BJ (cell line): ENCODE measurements at places on chromosomes 6 and 20.

DNA sequence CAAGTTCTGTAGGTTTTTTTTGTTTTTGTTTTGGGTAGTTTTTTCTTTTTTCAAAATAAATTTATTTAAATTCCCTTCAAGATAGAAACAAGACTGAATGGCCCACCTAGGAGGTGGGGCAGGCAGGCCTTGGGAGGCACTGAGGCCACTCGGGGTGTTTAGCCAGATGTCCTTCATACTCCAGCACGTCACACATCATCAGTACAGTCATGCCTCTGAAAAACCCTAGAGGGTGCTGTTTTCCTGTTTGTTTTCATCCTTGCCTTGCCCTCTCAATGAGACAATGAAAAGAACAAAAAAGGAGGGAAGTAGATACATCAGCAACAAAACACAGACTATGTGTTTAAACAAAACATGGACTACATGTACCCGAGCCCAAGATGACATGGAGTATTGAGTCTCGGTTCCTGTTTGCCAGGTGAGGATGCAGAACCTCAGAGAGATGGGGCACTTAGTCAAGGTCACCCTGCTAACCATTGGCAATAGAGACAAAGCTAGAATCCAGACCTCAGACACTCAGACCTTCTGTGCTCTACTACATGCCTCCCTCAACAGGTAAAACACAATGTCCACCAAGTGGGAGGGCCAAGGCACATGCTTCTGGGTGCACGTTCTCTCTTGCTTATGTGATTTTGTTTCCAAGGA, 26.8 kb upstream of the CLIC5 start:
- DNase-seq: no peak

GRCh38 chr6:31086788-31087440, 25.5 kb downstream of the C6orf15 start:
- no peak for DNase-seq

GRCh38 chr6:31489086-31489485, 8.9 kb upstream of the MICB start:
- DNase-seq: no peak

- no peak for DNase-seq
Observed at GRCh38 chr20:51800060-51800871, 2.1 kb downstream of the SALL4 start.

DNA sequence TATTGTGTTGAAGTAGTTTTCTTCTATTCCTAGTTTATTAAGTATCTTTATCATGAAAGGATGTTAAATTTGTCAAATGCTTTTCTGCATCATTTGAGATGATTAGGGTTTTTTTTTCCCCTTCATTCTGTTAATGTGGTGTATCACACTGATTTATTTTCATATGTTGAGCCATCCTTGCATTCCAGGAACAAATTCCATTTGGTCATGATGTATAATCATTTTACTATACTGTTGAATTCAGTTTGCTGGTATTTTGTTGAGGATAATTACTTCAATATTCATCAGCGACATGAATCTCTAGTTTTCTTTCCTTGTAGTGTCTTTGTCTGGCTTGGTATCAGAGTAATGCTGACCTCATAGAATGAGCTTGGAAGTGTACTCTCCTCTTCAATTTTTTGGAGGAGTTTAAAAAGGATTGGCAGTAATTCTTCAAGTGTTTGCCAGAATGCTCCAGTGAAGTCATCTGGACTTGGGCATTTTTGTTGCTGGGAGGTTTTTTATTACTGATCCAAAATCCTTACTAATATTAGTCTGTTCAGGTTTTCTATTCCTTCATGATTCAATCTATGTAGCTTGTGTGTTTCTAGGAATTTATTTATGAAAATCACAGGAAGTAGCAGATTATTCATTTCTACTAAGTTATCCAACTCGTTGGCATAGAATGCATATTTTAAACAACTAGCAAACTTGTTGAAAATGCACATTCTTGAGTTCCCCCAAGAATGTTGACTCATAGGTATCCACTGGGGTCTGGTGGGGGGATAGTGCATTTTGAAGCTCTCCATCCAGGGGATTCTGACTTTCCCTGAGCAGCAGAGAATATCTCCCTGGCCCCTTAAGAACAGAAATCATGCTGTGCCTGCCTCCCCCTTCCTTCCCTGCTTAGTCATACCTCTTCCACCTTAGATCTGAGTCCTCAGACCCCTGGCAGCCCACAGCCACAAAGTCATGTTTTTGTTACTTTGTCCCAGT, 187.1 kb downstream of the BMP7 start:
- no peak for DNase-seq

DNA sequence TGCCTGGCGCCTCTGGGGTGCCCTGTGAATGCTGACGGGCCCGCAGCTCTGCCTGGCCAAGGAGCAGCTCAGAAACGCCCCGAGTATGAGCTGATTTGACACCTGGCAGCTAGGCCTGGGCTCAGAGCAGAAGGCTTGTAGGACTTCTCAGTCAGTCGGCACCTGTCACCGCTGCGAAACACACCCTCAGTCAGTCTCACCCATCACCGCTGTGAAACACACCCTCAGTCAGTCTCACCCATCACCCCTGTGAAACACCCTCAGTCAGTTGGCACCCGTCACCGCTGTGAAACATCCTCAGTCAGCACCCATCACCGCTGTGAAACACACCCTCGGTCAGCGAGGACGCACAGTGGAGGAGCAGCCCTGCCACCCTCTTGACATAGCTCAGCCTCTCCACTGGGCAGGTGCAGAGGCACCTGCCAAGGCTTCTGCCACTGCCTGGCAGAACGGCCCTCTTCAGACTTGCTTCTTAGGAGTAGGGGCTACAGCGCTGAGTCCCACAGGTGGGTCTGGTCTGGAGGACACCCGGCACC, 109.0 kb downstream of the PSMB1 start:
- DNase-seq: no peak

DNA sequence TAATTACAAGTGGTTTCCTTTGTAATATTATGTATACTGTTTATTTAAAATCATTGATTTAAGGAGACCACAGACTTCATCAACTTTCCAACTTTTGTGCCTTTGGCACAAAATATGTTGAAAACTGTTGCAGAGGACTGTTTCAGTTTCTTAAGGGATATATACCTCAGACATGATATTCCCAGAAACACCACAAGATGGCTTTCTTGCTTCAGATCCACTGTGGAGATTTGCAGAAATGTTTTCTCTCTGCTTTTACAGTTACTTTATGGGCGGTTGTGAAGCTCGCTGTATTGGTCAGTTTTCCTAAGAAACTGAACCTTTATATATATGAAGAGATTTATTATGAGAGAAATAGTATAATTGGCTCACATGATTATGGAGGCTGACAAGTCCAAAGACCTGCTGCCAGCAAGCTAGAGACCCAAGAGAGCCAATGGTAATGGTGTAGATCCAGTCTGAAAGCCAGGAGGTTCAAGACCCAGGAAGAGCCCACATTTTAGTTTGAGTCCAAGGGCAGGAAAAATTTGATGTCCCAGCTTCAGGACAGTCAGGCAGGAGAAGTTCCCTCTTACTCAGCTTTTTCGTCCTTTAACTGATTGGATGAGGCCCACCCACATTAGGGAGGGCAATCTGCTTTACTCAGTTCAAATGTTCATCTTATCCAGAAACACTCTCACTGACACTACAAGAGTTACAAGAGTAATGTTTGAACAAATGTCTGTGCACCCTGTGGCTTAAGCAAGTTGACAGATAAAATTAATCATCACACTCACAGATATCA, 12.8 kb downstream of the ME1 start:
- DNase-seq: no peak

GRCh38 chr6:155212616-155213380, 51.0 kb upstream of the CLDN20 start:
- DNase-seq: no peak

DNA sequence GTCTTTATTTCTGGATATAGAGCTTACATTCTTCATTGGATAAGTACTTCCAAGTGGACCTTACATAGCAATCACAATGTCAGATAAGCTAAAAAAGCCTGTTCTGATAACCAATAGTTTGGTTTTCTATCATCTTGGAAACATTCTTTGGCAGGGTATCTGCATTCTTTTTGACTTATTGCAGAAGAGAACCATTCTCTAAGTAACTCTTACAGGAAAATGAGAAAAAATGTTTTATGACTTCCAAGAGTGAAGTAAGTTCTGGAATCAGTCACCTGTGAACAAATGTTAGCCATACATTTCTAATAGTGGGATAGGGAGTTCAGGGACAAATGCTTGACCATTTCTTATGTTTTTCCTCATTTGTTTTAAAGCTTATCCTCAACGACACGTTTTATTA, 564.0 kb downstream of the CD109 start:
- DNase-seq: no peak

GRCh38 chr6:5457983-5458683, 196.8 kb downstream of the FARS2 start:
- DNase-seq: no peak

DNA sequence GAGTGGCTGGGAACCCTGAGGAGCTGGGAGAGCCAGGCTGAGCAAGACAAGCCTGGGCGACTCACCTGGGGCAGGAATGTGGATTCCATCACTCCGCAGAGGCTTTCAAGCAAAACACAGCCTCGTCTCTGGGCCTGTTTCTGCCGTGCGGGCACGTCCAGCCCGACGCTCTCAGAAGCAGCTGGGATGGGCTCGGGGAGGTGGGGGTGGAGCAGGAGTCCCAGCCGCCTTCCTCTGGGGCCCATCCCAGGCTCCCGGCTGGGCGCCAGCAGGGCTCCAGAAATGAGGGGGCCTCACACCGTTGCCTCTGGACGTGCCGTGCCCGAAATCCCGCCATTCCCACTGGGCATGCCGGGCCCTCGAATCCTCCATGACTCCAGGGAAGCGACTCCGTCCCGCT, 8.7 kb upstream of the RPS21 start:
- no peak for DNase-seq

DNA sequence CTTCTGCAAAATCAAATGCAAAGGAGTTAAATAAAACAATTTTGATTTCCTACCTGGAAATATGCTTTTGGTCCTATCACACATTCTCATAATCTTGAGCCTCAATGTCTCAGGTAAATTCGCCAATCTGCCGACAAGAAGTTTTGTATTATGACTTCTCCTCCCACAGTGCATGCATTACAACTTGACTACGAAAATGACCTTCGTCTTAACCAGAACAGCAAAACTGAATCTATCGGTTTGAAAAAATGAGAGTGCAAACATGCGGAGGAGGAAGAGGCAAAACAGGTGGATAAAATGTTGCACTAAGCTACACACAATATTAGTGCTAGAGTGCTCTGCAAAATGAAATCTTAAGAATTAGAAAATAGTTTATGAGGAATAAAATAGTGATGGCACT, 43.4 kb downstream of the HIVEP2 start:
- DNase-seq: no peak

GRCh38 chr6:77341058-77341986, 122.0 kb downstream of the HTR1B start:
- no peak for DNase-seq

GRCh38 chr6:118705544-118706491, 54.4 kb upstream of the CEP85L start:
- no peak for DNase-seq

DNA sequence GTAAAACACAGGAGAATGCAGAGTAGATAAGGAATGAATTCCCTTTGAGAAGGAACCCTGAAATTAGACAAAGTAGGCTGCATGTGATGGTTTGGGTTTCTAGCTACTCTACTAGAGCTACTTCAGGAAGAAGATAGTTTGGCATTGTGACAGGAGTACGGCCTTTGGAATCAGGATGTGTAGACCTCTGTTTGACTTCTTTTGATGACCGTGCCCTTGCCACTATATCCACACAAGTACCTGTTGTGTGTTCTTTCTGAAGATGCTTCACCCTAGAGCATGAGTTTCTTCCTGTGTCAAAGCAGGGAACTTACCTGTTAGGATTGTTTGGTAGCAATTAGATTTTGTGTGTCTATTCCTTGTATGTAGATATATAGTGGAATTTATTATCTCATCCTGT, 41.7 kb downstream of the CD2AP start:
- no peak for DNase-seq

DNA sequence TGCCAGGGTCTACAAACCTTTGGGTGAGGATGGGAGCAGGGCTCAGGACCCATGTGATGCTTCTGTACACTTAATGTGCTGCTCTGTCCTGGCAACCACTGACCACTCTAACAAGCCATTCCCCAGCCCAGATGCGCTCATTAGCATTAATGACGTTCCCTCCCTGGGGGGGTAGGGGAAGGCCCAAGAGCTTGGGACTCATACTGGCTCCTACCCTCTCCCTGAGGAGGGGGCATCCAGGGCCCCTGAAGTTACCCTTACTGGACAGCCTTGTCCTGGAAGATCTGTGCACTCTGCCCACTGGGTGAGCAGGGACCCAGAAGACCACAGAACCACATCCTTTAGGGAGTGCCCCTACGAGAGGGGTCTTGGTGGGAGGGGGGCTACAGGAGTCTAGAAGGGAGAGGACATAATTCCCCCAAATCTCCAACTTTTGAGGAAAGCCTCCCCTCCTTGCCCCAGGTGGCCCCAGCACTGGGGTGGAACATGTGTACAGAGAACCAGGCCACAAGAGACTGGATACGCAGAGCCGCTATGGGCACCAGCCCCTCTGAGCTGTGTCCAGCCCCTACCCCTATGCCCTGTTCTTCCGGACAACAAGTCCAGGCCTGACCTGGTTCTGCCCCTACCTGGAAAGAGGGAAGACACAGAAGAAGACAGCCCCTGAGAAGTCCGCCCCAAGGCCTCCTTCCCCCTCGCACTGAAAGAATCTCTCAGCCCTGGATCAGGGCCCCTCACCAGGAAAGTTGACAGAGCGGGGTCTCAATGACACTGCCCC, 1.4 kb downstream of the TEAD3 start:
- DNase-seq: no peak

- peak; percentile 51 for DNase-seq
Observed at GRCh38 chr20:57928181-57928967, 218.6 kb upstream of the PMEPA1 start.

DNA sequence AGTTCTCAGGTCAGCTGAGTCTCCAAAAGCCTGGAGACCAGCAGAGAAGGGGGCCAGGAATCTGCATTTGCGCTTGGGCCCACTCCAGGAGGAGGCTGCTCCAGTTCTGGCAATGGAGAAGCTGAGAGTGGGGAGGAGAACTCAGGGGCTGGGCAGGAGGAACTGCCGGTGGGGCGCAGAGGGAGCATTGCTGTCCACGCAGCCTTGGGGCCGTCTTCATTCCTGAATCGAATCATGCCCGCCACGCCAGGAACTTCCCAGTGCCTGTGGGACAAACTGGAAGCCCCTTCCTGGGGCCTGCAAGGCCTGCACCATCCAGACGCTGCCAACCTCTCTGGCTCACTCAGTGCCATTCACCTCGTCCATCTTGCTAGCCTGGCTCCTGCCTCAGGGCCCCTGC, 16.9 kb downstream of the RAB44 start:
- DNase-seq: no peak

GRCh38 chr20:6705106-6705766, 62.2 kb upstream of the BMP2 start:
- DNase-seq: no peak

- DNase-seq: no peak
Observed at GRCh38 chr20:58099291-58099935, 129.0 kb downstream of the ANKRD60 start.

- DNase-seq: no peak
Observed at GRCh38 chr6:85594197-85594930, 706 bp upstream of the SNX14 start.

GRCh38 chr20:43345676-43346075, 112.0 kb upstream of the SRSF6 start:
- no peak for DNase-seq

- DNase-seq: no peak
Observed at GRCh38 chr20:63130658-63131577, 85.0 kb downstream of the YTHDF1 start.

GRCh38 chr6:45965007-45965406, 50.7 kb downstream of the CLIC5 start:
- DNase-seq: no peak

GRCh38 chr6:149190224-149190831, 127.2 kb upstream of the TAB2 start:
- DNase-seq: no peak

GRCh38 chr6:12289365-12289919, 719 bp upstream of the EDN1 start:
- no peak for DNase-seq

GRCh38 chr6:34272013-34272926, 23.5 kb upstream of the SMIM29 start:
- no peak for DNase-seq
